Fibroblast of lung (primary cell): ENCODE measurements at places on chromosomes 3 and 15. TPM values are rescaled to one million over a fixed set of nuclear protein-coding genes. Genes with fewer than 3 reads are reported as not detected.

DNA sequence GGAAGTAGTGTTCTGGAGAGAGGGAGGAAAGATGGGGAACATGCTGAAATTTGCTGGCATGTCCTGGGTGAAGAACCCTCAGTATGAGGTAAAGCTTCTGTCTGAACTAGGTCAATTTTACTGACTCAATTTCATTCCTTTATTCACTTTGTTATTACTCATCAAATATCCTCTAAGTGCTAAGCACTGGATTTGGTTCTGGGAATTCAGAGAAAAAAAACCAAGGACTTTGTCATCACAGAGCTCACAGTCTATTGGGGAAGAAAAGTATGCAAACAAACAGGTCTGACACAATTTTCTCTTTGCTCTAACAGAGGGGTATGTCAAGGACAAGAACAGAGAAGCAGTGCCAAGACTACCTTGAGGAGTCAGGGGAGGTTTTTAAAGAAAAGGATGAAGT lies 68.0 kb downstream of the TFG start:
- peak; percentile 75 for DNase-seq

- no peak for DNase-seq
Observed at GRCh38 chr3:14810801-14811661, 7.7 kb upstream of the FGD5 start.

GP5 gene
- total RNA-seq, result under 0.01 and 0.17 TPM in 2 replicates

- DNase-seq, result peak; percentile 99
Observed at GRCh38 chr15:101187820-101188636, 63.8 kb downstream of the CHSY1 start.

GOLGA8T gene
- 0.17 and 0.26 TPM in 2 replicates for total RNA-seq

GRCh38 chr3:70550723-70551319 lies 238.4 kb upstream of the MDFIC2 start:
- peak; percentile 40 for DNase-seq

RNU5B-1 gene
- not detected in 2 replicates for total RNA-seq

- DNase-seq, result no peak
Observed at GRCh38 chr3:33089515-33089914, 7.4 kb downstream of the GLB1 start.

DNA sequence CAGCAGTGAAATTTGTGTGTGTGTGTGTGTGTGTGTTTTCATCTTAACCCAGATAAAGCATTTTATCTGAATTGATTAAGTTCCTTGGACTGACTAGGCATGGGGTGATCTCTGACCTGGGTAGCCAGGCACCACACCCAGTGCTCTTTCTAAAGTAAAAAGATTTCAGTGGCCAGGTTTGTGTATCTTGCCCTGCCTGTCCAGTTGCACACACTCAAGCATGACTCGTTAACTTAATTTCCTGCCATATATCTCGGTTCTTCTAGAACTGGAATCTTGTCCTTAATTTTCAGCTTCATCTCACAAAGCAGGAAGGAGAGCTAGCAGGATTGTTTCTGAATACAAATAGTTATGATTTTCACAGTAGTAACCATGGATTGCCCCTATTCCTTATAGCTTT lies 17.0 kb downstream of the TM4SF18 start:
- DNase-seq, result peak; percentile 13

SCN11A gene
- under 0.01 and 0.17 TPM in 2 replicates for total RNA-seq

- no peak for DNase-seq
Observed at GRCh38 chr3:195115600-195116406, 155.2 kb downstream of the XXYLT1 start.

ISG20 gene
- total RNA-seq, result 3.0 and 3.1 TPM in 2 replicates

A4GNT gene
- total RNA-seq, result not detected in 2 replicates

GRCh38 chr3:87164245-87164644 lies 62.9 kb upstream of the CHMP2B start:
- DNase-seq, result no peak

GRCh38 chr3:79103307-79103706 lies 664.5 kb downstream of the ROBO1 start:
- no peak for DNase-seq

SEMA3B gene
- 51.6 and 85.2 TPM in 2 replicates for total RNA-seq

DNA sequence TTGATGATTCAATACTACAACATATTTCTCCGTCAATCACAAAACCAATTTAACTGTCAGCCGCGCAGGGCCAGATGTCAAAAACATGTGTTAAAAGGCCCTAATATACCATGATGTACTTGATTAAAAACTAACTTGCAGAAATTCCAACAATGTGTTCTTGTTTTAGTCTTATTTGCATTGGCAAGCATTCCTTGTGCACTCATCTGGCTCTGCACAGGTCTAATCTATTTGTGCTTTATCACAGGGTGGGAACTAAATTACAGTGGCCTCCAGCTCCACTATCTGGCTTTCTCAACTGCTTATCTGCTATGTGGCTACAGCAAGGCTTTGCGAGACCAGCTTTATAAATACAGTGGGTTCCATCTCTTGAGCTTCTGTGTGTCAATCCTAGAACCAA lies 455.5 kb downstream of the ERC2 start:
- DNase-seq, result peak; percentile 53

CYP1A2 gene
- total RNA-seq, result not detected in 2 replicates

TMEM44 gene
- 9.2 and 14.9 TPM in 2 replicates for total RNA-seq

- peak; percentile 72 for DNase-seq
Observed at GRCh38 chr3:172137287-172138192, 98.2 kb downstream of the FNDC3B start.

DNA sequence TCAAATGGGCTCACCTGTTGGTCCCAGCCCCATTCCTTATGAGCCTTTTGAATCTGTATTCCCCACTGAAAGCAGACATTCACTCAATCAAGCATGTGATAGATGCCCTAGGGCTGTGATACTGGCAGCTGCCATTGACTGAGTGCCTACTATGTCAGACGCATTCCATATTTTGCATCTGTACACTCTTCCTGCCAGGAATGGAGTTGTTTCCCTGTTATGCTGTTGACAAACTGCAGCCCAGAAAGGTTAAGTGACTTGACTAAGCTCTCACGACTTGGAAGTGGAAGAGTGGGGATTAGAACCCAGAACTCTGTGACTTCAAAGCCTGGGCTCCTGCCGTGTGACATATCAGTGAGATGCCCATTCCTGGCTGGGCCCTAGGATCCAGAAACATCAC lies 211.4 kb downstream of the RPLP1 start:
- no peak for DNase-seq

ARHGEF26 gene
- total RNA-seq, result 1.3 and 2.1 TPM in 2 replicates

GRCh38 chr15:100602823-100603393 lies 519 bp downstream of the ASB7 start:
- no peak for DNase-seq

DNA sequence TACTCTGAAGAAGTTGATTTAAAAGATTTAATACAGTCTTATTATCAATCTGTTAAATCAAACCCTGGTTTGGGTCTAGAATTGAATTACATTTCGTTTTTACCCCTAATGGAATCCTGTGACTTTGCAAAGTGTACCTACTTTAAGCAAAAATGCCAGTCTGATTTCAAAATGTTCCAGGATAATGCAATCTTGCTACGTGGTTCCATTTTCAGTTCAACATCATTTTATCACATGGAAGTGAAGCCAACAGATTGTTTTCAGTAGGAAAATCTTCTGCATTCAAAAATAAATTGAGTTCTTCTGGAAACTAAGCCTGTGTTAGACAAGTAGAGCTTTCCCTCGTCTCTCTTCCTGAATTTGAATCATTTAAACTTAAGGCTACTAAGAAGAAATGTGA lies 356.4 kb downstream of the CHST2 start:
- no peak for DNase-seq

GRCh38 chr15:38128341-38128781 lies 124.3 kb upstream of the SPRED1 start:
- DNase-seq, result peak; percentile 45

- DNase-seq, result no peak
Observed at GRCh38 chr3:72892870-72893269, 5.0 kb downstream of the GXYLT2 start.

- DNase-seq, result no peak
Observed at GRCh38 chr3:89562373-89562772, 455.0 kb downstream of the EPHA3 start.

- peak; percentile 75 for DNase-seq
Observed at GRCh38 chr3:110774496-110775265, 296.9 kb upstream of the NECTIN3 start.

FETUB gene
- not detected in 2 replicates for total RNA-seq

- DNase-seq, result no peak
Observed at GRCh38 chr3:184325269-184325668, 10.9 kb downstream of the EIF4G1 start.

DNA sequence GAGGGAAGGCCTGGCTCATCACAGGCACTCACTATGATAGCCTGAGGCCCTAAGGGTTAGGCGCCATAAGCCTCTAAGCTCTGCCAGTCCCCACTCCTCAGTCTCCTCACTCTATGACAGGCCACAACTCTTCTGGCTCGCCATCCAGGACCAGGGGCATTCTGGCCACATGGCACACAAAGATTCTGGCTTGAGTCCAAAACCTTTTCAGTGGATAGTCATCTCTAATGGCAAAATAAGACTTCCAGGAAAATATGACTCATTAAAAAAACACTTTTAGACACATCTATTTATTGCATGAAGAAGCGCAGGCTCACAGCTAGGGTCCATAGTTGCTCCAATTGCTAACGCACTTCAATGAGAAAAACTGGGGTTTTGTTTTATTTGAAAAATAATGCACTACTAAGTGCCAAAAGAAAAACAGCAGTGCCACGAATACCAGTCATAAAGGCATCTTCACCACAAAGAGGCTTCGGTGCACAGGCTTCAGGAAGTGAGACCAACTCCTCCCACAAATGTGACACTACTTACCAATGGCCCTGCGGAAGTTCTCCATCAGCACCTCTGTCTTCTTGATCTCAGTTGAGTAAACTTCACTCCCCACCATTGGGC lies 11.1 kb downstream of the RUVBL1 start:
- peak; percentile 89 for DNase-seq

- DNase-seq, result no peak
Observed at GRCh38 chr3:121566773-121567172, 976 bp upstream of the ARGFX start.

- DNase-seq, result no peak
Observed at GRCh38 chr3:196207159-196207832, 3.9 kb downstream of the ZDHHC19 start.

- DNase-seq, result peak; percentile 65
Observed at GRCh38 chr3:171851660-171852058, 8.5 kb downstream of the TMEM212 start.

DNA sequence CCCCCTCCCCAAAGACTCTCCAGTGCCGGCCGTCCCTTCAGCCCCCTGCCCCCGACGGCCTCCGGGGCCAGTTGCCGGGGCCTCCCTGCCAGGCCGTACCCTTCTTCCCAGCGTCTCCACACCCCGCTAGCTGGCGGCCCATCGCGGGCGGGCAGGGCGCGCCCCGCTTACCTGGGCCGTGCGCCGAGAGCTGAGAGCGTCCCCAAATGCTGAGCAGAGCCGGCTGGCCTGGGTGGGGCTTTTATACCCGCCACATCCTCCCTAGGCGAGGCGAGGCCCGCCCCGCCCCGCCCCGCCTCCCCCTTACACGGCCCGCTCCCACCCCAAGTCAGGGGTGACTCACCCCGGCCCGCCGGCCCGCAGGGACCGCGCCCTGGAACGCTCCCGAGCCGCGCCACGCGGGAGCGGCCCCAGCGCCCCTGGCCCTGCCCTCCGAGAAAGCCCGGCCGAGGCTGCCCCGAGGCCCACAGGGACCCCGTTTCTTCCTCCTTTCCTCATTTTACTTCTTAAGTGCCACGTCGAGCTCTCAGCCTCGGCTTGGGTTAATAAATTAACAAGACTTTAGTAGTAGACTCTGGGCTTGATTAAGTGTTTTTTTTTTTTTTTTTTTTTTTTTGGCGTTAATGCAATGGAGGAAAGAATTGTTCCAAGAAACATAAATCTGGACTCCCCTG lies at the start of gene ANXA2:
Gene ANXA2 (minus strand): TSS at position 215 of the 674 bp plus-strand sequence. CDS start 11,911 bp downstream, outside the sequence.
- DNase-seq, result peak; percentile 91

- no peak for DNase-seq
Observed at GRCh38 chr3:126033051-126033745, 50.7 kb downstream of the SLC41A3 start.

DNA sequence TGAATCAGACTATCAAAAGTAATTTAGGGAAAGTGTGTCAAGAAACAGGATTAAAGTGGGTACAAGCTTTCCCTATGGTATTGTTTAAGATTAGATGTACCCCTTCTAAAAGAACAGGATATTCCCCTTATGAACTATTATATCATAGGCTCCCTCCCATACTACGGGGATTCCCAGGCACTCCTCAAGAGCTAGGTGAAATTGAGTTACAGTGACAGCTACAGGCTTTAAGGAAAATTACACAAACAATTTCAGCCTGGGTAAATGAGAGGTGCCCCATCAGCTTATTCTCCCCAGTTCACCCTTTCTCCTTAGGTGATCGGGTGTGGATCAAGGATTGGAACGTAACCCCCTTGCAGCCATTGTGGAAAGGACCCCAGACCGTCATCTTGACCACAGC lies 240.8 kb upstream of the CNTN6 start:
- no peak for DNase-seq

DNA sequence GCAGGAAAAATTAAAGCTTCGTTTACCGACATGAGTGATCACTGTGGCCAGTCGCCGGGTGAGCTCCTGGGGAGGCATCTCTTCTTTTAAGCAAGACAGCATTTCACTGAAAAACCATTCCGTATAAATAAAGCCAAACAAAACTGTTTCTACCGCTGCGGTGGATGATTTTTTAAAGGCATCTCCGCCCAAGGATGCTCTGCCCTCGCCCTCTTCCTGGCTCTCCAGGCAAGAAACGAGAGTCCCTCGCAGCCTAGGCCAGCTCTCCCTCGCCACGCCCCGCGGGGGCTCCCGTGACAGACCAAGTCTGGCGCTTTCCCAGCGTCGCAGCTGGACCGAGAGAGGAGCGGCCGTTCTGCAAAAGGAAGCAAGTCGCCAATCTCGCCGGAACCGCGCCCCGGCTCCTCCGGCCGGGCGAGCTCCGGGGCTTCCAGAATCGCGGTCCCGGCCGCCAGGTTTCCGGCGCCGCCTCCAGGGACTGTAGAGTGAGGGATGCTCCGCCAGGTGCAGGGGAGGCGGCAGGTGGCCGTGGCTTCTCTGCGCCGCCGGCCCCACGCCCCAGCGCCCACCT lies 458 bp downstream of the MCF2L2 start:
- DNase-seq, result peak; percentile 41

DNA sequence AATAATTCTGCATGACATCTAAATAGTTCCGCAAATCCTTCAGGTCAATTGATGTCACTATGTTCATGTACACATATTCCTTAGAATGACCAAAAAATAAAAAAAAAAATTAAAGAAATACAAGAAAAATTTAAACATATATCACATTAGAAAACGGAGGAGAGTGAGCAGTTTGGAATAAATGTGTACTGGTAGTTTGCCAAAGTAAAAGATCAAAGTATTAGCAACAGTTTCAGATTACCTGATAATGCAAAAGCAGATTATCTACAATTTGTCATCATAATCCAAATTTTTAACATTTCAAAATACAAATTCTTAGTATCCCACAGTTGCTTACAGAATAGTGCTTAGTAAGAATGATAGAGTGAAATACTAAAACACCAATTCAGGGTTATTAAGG lies 1.9 kb downstream of the DLG1 start:
- DNase-seq, result no peak

GRCh38 chr3:33768578-33769330 lies 29.7 kb upstream of the PDCD6IP start:
- DNase-seq, result no peak
